ENCODE measurements at places on chromosomes 4 and X.

- DNase-seq, result no peak
Observed at GRCh38 chr4:41264212-41264611, 7.5 kb downstream of the UCHL1 start.

- DNase-seq, result no peak
Observed at GRCh38 chr4:43348591-43348990, 456.1 kb downstream of the GRXCR1 start.

DNA sequence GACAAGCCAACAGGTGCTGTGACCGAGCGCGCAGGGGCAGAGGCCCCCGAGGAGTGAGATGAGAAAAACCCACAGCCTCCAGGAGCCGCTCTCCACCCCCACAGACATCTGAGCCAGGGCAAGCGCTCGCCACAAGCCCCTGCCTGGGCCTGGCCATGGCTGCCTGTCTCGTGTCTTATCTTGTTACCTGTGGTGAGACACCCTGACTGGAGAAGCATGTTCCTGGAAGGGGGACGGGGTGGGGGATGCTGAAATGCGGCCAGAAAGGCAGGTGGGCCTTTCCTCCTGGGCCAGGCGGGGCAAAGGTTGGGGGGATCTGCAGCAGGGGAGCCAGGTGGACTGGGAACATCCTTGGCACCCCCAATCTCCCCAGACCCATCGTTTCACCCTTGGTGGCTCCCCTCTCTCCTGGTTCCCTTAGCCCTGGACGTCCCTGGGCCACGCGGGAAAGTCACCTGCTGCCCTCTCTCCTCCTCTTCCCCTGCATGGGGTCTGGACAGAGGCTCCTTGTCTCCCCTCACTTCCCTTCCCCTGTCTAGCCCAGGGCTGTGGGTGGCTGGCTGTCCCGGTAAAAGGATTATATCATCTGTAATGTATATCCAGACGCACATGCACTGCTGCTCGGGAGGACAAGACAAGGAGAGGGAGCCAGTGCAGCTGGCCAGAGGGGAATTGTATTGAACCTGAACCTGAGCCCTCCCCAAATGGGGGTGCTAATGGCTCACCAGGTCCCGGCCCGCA is 8.4 kb upstream of the DUSP9 start:
- DNase-seq, result no peak

GRCh38 chr4:8736090-8736825 is 135.4 kb downstream of the HMX1 start:
- peak; percentile 2 for DNase-seq

- DNase-seq, result no peak
Observed at GRCh38 chr4:184343502-184344177, 126.0 kb upstream of the ENPP6 start.

- DNase-seq, result no peak
Observed at GRCh38 chrX:14896273-14896672, 23.1 kb downstream of the MOSPD2 start.

DNA sequence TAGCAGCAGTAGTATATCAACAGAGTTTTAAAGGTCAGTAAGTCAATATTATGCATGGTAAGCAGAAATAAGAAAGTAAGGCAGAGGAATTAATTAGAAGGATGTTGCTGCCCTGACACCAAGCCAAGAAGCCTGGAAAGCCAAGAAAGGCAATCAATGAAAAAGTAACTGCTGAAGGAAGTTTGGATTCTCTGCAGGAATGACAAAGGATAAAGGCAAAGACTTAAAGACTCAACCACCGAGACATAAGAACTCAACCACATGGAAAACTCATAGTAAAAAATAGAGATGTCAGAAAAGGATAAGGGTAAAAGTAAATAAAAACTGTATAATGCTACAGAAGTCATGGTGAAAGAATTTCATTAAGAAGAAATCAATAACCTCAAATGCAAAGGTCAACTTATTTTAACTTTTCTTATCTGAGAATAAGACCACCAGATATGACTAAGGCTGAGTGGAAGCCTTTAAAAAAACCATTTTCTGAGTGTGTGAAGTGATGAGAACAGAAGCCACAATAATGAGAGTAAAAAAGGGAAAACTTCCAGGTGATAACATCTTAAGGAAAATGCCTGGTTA is 55.2 kb downstream of the NEK1 start:
- peak; percentile 19 for DNase-seq

DNA sequence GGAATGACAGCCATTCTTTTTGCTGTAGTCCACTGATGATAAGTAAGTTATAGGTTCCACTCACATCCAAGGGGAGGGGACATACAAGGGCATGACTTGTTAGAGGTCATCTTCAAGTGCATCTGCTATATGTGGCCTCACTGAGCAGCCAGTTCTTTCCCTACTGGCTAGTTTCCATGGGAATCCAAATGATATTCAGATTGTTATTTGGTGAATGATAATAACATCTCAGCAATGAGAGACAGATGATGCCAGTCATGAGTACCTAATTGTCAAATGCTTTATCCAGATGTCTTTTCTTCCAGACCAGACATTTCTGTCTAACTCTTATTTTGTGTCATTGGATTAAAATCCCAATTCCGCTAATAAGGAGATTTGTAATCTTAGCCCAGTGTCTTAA is 460.4 kb upstream of the BOD1L1 start:
- no peak for DNase-seq

GRCh38 chr4:168167714-168168284 is 75.5 kb downstream of the ANXA10 start:
- no peak for DNase-seq

DNA sequence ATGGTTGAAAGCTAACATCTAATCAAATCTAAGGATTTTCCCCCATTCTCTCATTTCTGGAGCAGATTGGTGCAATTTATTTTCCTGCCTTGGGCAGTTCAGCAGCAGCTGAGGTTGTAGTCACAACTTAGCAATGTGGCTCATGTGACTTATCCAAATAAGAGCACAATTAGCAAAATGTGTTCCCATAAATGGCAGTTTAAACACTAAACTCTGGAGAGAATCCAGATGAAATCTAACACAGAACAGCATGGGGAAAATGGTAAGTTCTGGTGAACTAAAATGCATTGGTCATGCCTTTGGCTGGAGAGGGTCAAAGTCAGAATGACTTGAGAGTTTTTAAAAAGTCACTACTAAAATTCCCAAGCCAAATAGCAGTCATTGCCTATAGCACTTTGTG is 422.6 kb upstream of the DIPK2B start:
- DNase-seq, result peak; percentile 80

DNA sequence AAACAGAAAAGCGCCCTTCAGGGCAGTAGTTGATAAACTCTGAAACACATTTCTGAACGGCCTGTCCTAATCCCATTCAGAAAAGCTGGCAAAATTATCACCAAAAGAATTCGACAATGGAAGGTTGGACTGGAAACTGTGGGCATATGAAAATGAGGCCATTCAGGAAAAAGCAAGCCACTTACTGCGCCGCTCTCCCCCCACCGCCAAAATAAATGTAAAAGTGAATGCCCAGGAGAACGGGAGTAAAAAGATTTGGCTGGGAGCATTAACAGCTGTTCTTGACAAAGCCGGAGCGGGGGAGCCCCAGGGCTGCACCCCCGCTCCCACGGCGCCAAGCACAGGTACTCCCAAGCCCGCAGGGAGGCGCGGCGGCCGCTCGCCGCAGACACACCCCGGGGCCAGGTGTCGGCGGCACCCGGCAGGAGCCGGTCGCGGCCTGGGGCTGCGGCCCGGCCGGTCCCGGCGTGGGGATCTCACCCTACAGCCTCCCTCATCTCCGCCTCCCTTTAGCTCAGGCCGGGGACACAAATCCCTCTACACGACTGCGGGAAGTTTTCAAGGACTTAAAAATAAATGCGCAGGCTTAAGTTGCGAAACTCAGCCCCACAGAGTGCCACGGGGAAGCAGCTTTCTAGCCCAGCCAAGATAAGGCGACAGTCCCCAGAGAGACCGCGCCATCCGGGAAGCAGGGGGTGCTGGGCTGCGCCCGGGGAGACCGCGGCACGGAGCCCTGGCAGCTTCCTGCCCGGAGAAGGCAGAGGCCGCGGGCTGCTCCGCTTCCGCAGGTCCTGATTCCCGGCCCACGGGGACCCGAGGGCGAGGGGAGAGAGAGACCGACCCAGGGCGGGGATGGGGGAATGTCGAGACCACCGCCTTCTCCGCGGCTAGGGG is 593 bp downstream of the SH3RF1 start:
- no peak for DNase-seq

DNA sequence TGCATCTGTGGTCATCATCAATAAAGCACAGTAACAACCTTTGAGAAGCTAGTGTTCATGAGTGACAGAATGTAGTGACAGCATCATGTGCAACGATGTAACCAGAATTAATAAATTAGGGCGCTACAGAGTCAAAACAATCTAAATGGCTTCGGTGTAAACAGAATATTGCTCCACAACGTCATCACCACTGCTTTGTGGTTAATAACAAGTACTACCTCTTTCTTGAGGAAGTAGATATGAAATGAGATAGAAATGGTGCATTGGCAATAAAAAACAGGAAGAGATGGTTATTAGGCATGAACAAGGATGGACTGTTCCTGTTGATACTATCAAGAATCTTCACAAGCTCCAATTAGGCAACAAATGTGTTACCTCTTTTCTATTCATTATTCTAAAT is 8.7 kb upstream of the PDHA2 start:
- no peak for DNase-seq

- DNase-seq, result no peak
Observed at GRCh38 chrX:154372612-154373022, 1.8 kb downstream of the FLNA start.

DNA sequence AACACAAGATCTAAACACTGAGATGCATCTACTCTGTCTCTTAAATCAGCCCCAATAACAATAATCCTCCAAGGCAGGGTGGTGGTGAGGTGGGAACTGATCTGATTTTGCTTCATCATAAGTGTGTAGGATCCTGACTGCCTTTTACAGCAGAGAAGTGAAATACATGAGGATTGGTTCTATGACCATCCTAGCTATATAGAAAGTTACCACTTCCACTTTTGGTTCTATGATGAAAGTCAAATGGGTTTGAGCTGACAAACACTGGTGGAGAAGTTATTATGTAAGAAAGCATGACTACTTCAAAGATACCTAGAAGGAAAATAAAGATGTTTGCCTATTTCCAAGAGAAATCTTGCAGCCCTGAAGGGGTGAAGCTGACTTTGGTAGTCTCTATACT is 181.6 kb downstream of the NKX6-1 start:
- no peak for DNase-seq

- no peak for DNase-seq
Observed at GRCh38 chrX:27883468-27884092, 75.8 kb downstream of the MAGEB10 start.

- no peak for DNase-seq
Observed at GRCh38 chr4:121139533-121140222, 24.4 kb downstream of the TNIP3 start.

- no peak for DNase-seq
Observed at GRCh38 chrX:110436523-110436922, 77.9 kb downstream of the RTL9 start.

DNA sequence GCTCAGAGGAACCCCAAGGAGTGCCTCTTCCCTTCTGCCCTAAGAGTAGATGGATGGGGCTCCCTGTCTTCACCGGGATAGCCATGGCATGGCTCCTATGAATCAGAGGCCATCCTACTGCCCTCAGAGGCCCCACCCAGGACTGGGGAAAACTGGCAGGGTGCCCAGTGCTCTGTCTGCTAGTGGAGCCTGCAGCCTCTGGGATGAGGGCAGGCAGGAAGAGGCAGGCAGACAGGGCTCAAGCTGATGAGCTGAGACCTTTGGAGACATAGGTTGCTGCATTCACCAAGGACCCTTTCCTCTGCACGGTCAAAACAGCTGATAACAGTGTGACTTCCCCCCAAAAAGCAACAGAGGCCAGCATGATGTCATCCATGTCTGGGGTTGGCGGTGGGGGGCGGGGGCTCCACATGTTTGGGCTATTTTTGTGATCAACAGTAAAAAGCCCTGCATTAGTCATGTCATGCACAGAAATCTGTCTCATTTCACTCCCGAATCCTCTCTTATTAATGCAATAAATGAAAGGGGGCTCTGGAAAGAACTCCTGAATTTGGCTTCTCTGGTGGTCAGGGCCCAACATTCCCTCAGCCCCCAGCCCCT is 207.6 kb upstream of the MAMLD1 start:
- DNase-seq, result peak; percentile 31

DNA sequence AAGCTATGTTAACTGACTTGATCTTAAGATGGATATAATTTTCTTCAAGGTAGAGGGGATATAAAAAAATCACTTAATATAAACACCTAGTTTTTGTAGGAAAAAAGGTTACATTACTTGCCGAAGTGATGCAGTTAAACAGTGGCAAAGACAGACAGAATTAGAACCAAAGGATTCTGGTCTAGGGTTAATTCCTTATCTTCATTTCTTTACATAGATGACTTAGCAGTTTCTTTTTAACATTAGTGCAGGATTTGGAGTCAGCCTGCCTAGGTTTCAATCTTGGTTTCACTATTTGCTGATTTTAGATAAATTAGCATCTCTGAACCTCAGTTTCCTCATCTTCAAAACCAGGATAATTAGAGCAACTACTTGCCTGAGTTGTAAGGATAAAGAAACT is 14.3 kb downstream of the ZAR1 start:
- no peak for DNase-seq

All from HS-5 (cell line).